ENCODE measurements at places on chromosomes 7 and 10.

- DNase-seq, result no peak
These were observed 1057.3 kb downstream of the CNTNAP2 start for GRCh38 chr7:147173883-147174282.

GRCh38 chr10:3745521-3745920 is 39.5 kb downstream of the KLF6 start:
- DNase-seq, result no peak

GRCh38 chr7:42858570-42858969 is 53.3 kb downstream of the C7orf25 start:
- no peak for DNase-seq

GRCh38 chr7:105876964-105877601 is 684 bp upstream of the ATXN7L1 start:
- DNase-seq, result no peak

- no peak for DNase-seq
These were observed 4.4 kb upstream of the SEPHS1 start for GRCh38 chr10:13352519-13352918.

GRCh38 chr10:63917363-63917762 is 396.2 kb downstream of the REEP3 start:
- DNase-seq, result no peak

DNA sequence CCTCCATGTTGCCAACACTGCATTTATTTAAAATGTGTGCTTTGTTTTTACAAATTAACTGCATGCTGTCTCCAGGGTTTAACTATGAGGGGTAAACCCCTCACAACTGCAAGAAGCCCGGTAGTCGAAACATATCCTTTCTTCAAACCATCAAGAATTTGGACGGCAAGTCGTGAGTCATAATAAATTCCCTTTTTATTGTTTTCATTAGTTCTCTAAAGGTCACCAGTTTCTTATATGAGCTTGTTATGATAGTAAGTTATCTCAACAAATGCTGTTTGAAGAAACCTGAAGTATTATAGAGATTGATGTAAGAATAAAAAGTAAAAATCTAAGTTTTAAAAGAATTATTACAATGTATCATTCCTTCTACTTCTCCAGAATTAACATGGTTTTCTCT is 12.2 kb upstream of the FIGNL1 start:
- DNase-seq, result no peak

DNA sequence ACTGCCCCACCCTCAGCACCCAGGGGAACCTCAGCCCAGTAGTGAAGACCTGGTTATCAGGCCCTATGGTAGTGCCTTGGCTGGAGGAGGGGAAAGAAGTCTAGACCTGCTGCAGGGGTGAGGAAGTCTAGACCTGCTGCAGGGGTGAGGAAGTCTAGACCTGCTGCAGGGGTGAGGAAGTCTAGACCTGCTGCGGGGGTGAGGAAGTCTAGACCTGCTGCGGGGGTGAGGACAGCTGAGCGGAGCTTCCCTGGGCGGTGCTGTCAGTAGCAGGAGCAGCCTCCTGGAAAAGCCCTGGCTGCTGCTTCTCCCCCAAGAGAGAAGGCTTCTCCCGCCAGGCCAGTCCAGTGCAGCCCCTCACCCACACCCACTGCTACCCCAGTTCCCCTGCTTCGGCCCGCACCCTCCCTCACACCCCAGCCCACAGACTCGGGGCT is 6.3 kb downstream of the NOS3 start:
- DNase-seq, result no peak

GRCh38 chr10:78581133-78581694 is 487.6 kb upstream of the ZMIZ1 start:
- DNase-seq, result no peak

- no peak for DNase-seq
These were observed 250.6 kb downstream of the C7orf25 start for GRCh38 chr7:42661312-42661711.

- DNase-seq, result no peak
These were observed 192.0 kb downstream of the OTUD1 start for GRCh38 chr10:23630885-23631284.

GRCh38 chr7:20798694-20799121 is 12.0 kb upstream of the SP8 start:
- no peak for DNase-seq

- DNase-seq, result no peak
These were observed 61.1 kb upstream of the CCDC71L start for GRCh38 chr7:106721816-106722785.

DNA sequence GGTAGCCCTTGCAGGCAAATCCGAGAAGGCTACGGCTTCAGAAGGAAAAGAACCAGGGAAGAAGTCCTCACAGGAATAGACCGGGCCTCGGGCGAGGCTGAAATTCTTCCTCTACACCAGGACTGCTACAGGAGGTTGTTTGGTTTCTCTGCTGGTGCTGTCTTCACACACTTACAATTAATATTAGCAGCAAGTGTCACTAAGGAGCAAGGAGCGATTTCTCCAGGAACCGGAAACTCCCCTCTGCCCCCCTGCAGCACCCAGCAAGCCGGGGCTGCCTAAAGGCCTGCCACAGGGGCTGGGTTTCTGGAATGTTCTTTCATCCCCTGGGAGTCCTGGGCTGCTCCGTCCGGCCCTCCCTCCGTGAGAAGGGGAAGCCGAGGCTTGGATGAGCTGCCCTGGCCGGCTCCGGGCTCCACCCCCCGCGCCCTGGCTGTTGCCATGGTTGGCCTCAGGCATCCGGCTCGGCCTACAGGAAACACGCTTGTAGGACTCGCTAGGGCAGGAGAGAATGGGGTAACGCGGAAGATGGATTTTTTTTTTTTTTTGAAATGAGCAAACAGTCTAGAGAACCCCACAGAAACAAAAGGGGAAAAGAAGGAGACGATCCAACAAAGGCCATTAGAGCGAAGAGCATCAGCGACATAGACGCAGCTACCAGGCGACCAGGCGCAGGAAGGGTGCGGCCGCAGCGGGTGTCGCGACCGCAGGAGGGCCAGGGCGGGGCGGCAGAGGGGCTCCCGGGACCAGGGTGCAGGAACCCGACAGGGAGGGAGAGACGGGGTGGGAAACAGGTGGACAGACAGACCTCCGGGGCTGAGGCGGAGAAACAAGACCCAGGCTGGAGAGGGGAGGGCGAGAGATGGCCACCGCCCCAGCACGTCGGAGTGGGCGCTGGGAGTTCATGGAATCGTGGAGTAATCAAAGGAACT is 33.0 kb downstream of the EN2 start:
- DNase-seq, result peak; percentile 78

GRCh38 chr10:79060641-79061255 is 8.0 kb upstream of the ZMIZ1 start:
- DNase-seq, result no peak

GRCh38 chr7:5388273-5388901 is 35.2 kb downstream of the TNRC18 start:
- DNase-seq, result no peak

DNA sequence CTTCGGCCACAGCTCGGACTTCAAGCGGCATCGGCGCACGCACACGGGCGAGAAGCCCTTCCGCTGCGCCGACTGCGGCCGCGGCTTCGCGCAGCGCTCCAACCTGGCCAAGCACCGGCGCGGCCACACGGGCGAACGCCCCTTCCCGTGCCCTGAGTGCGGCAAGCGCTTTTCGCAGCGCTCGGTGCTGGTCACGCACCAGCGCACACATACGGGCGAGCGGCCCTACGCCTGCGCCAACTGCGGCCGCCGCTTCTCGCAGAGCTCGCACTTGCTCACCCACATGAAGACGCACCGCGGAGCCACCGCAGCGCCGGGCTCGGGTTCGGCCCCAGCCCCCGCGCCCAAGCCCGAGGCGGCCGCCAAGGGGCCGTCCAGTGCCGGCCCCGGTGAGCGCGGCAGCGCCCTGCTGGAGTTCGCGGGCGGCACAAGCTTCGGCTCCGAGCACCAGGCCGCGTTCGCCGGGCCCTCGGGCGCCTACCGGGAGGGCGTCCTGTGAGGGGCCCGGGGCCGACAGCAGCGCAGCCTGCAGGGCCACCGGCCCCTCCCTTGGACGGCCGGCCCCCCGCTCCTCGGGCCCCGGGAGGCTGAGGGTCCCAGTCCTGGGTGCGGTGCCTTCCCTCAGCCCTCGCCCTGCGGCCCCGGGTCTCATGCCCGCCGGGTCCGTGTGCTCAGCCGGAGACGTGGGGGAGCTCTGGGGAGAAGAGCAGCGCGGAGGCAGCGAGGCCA is 17.2 kb downstream of the ZNF316 start:
- peak; percentile 20 for DNase-seq

DNA sequence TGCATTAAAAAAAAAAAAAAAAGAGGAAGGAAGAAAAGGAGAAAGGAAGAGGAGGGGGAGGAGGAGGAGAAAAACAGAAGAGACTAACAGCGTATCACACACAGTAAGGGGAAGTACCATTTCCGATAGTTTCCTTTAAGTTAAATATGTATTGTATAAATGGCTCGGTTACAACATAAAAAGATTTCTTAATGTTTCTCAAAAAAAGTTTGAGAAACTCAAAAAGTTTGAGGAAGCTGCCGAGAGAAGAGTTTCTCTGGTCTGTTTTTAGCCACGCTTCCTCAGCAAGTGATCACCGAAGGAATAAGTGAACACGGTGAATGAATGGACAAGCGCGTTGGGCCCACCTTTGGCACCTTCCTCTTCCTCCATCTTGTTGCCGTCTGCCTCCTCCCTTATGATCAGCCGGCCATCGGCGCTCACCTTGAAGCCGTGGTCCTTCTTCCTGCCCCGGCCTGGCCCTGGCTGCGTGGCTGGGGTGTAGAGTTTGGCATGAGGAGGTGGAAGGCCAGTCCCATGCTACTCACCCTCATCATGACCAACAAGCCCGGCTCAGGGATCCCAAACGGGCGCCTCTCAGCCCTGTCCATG is 31.3 kb upstream of the FRAT2 start:
- no peak for DNase-seq

GRCh38 chr7:30472081-30472783 is 6.4 kb downstream of the NOD1 start:
- no peak for DNase-seq
